ENCODE measurements at places on chromosomes 12 and 14. TPM values are rescaled to one million over a fixed set of nuclear protein-coding genes. Genes with fewer than 3 reads are reported as not detected.
A peak's percentile ranks its signal among the peaks of the same experiment; 100 is the strongest.

The PUS7L gene
- 4.3 TPM for total RNA-seq

The STON2 gene
- total RNA-seq, result 8.3 TPM

The EIF5 gene
- total RNA-seq, result 260 TPM

The HOTAIR gene
- total RNA-seq, result not detected

The MSI1 gene
- 4.8 TPM for total RNA-seq

The TAS2R10 gene
- total RNA-seq, result not detected

The C1S gene
- total RNA-seq, result 108 TPM

The RND1 gene
- 0.47 TPM for total RNA-seq

The MYH6 gene
- 1,823 TPM for total RNA-seq

The CLEC2B gene
- 4.4 TPM for total RNA-seq

The TSPAN8 gene
- 0.41 TPM for total RNA-seq

The GPR68 gene
- total RNA-seq, result 0.41 TPM

GRCh38 chr12:52260361-52261207, 13.9 kb upstream of the KRT86 start:
- no peak overlapping the region for H3K4me3 ChIP-seq
- H3K27me3 ChIP-seq, result peaks cover 79% of the 10 kb centered on the region
- H3K27ac ChIP-seq, result no peak overlapping the region
- H3K36me3 ChIP-seq, result no peaks in the 10 kb centered on the region
- no peak for DNase-seq

- no peaks in the 10 kb centered on the region for H3K36me3 ChIP-seq
- H3K27me3 ChIP-seq, result no peaks in the 10 kb centered on the region
- H3K4me3 ChIP-seq, result peak overlapping the region; percentile 50
- H3K27ac ChIP-seq, result peak overlapping the region; percentile 93
These were observed 81.5 kb downstream of the DPF3 start for GRCh38 chr14:72812292-72812851.

GRCh38 chr14:68104518-68104917, 284.9 kb downstream of the RAD51B start:
- H3K36me3 ChIP-seq, result peaks cover 7% of the 10 kb centered on the region
- H3K4me3 ChIP-seq, result no peak overlapping the region
- peaks cover 18% of the 10 kb centered on the region for H3K4me1 ChIP-seq
- peaks cover 16% of the 10 kb centered on the region for H3K27me3 ChIP-seq
- no peak for DNase-seq
- H3K27ac ChIP-seq, result peak overlapping the region; percentile 5

DNA sequence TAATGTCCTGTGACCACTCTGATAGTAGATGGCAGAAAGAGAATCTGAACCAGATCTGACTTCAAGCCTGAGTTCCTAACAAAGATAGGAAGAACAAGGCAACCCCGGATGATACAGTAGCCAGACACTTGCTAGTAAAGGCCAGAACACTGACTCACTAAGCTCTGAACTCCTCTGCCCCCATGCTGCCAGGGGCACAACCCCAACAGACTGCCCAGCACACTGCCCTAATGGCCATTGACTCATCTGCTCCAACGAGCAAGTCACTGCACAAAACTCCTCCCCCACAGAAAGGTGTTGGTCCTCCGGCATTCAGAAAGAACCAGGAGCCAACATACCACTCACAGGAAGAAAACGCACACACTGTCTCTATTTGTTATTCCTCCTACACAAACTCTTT, 179.6 kb upstream of the NUDT4 start:
- peaks cover 30% of the 10 kb centered on the region for H3K4me1 ChIP-seq
- H3K4me3 ChIP-seq, result no peak overlapping the region
- no peaks in the 10 kb centered on the region for H3K27me3 ChIP-seq
- H3K27ac ChIP-seq, result no peak overlapping the region

- DNase-seq, result no peak
These were observed 8.7 kb downstream of the RHOJ start for GRCh38 chr14:63212776-63213500.

GRCh38 chr12:12883369-12884001, 7.9 kb upstream of the GPRC5A start:
- H3K4me1 ChIP-seq, result no peaks in the 10 kb centered on the region
- no peaks in the 10 kb centered on the region for H3K36me3 ChIP-seq
- DNase-seq, result no peak
- no peak overlapping the region for H3K27ac ChIP-seq

DNA sequence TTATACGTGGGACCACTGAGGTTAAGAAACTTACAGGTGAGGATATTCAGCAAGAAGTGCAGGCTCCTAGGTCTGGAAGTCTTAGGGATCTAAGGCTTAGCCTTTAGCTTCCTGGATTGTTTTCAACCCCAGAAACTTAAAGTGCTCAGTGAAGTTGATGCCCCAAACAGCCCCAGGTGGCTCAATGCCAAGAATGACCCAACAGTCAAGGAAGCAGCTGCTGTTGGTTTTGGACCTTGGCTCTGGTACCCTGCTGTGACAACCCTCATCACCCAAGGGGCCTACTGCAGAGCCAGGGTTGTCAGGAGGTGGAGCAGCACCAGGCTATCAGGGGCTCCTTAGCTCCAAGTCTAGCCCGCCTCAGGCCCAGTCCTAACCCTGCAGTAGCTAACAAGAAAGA, 36.8 kb downstream of the VDR start:
- no peak overlapping the region for H3K4me3 ChIP-seq
- H3K36me3 ChIP-seq, result no peaks in the 10 kb centered on the region
- H3K27me3 ChIP-seq, result no peaks in the 10 kb centered on the region
- DNase-seq, result no peak

DNA sequence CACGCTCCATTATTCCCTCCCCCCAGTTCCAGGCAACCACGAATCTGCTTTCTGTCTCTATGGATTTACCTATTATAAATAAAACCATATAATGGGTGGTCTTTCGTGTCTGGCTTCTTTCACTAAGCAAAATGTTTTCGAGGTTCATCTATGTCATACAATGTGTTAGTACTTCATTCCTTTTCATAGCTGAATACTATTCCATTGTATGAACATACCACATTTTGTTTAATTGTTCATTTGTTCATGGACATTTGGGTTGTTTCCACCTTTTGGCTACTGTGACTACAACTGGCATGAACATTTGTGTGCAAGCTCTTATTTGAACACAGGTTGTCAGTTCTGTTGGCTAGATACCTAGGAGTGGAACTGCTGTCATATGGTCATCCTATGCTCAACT, 12.9 kb upstream of the PAPOLA start:
- peaks cover 18% of the 10 kb centered on the region for H3K27me3 ChIP-seq
- no peak for DNase-seq
- no peak overlapping the region for H3K4me3 ChIP-seq

DNA sequence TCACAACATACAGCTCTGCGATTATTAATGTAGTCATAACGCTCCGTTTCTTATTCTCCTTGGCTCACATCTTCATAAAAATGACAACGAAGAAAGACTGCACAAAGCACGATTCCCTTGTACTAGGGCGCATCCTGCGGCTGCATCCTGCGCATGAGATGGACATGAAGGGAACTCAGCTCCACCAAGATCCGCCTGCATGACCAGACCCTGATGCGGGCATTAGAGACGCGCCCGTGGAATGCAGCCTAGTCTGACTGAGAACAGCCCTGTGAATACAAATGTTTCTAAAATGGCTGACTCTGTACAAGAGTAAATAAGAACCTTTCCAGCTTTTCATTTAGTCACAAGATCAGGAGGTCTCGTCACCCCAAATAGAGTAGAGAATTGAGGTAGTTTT, 422.2 kb downstream of the NOVA1 start:
- no peak for DNase-seq
- H3K27me3 ChIP-seq, result no peaks in the 10 kb centered on the region
- no peak overlapping the region for H3K27ac ChIP-seq
- no peaks in the 10 kb centered on the region for H3K4me1 ChIP-seq
- no peak overlapping the region for H3K4me3 ChIP-seq
- H3K36me3 ChIP-seq, result no peaks in the 10 kb centered on the region

- no peak overlapping the region for H3K4me3 ChIP-seq
- DNase-seq, result no peak
- H3K27me3 ChIP-seq, result no peaks in the 10 kb centered on the region
- peaks cover 83% of the 10 kb centered on the region for H3K4me1 ChIP-seq
- no peaks in the 10 kb centered on the region for H3K36me3 ChIP-seq
These were observed 17.0 kb downstream of the NCOR2 start for GRCh38 chr12:124550123-124551089.

DNA sequence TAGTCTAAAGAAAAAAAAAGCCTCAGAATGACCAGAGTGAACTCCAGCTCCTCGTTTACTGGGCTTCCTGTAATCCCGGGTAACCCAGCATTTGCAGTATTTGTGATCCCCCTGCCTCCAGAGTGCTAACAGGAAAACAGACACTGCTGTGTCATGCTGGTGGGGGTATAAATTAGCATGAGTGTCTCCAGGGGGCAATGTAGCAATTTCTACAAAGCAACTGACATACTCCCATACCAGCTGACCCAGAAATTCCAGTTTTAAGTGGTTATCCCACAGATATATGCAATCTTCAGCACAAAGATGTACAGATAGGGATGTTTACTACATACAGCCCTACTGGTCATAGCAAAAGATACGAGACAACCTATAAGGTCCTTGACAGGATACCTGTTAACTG, 18.8 kb downstream of the TTC7B start:
- no peak overlapping the region for H3K4me3 ChIP-seq
- H3K27ac ChIP-seq, result no peak overlapping the region
- no peaks in the 10 kb centered on the region for H3K36me3 ChIP-seq
- peaks cover 31% of the 10 kb centered on the region for H3K4me1 ChIP-seq
- no peaks in the 10 kb centered on the region for H3K27me3 ChIP-seq

DNA sequence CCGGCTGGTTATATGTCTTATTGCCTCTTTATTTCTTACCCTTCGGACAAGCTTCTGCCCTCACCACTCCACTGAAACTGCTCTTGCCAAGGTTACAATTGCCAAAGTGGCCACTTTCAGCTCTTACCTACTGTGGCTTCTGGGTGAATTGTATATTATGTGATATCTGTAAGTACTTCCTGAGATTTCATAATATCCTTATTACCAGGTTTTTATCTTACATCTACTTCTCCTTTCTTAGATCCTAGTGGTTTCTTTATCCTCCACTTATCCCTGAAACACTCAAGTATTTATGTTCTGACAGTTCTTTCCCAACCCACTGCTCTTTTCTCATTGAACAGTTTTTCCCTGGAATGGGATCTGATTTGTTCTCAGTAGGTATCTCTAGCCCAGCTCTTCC, 10.5 kb downstream of the CELA1 start:
- no peaks in the 10 kb centered on the region for H3K36me3 ChIP-seq
- no peak for DNase-seq
- H3K27ac ChIP-seq, result no peak overlapping the region
- peaks cover under 1% of the 10 kb centered on the region for H3K4me1 ChIP-seq
- H3K27me3 ChIP-seq, result peaks cover 10% of the 10 kb centered on the region

DNA sequence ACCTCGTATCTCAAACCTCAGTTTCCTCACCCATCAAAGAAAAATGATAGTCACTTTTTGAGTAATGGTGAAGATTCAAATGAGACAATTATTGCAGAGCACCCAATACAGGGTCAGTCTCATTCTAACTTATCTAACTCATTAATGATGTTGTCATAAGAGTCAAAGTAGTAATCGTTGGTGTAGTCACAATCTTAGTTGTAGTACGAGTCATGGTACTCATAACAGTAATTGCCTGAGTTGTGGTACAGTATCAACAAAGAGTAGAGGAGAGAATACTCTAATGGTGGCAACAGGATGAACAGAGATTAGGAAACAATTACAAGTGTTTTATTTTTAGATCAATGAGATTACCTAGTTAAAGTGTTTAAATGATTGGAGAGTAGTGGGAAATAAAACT, 93.6 kb upstream of the TMTC2 start:
- no peak overlapping the region for H3K27ac ChIP-seq
- no peaks in the 10 kb centered on the region for H3K36me3 ChIP-seq
- no peak for DNase-seq
- H3K27me3 ChIP-seq, result no peaks in the 10 kb centered on the region
- H3K4me1 ChIP-seq, result no peaks in the 10 kb centered on the region

DNA sequence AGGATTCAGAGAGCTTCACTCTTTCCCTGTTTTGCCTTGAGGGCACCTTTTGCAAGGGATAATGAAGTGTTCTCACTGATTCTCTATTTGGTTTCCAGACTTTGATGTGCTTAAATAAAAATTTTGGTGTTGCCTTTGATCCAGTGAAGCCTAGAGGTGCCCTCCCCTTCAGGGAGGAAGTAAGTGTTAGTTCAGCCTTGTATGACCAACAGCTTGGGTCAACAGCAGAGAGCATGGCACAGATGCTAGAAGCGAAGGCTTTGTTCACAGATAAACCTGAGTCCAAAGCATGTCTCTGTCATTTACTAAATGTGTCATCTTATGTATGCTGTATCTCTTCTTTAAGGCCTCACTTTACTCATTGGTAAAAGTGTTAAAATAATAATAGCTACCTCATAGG, 52.8 kb upstream of the STXBP6 start:
- H3K4me1 ChIP-seq, result no peaks in the 10 kb centered on the region
- H3K36me3 ChIP-seq, result no peaks in the 10 kb centered on the region
- DNase-seq, result no peak
- no peaks in the 10 kb centered on the region for H3K27me3 ChIP-seq
- no peak overlapping the region for H3K27ac ChIP-seq
- no peak overlapping the region for H3K4me3 ChIP-seq

GRCh38 chr14:68140076-68140741, 320.6 kb downstream of the RAD51B start:
- H3K36me3 ChIP-seq, result no peaks in the 10 kb centered on the region
- peak overlapping the region; percentile 67 for H3K27ac ChIP-seq
- no peaks in the 10 kb centered on the region for H3K27me3 ChIP-seq
- H3K4me1 ChIP-seq, result peaks cover 72% of the 10 kb centered on the region
- no peak for DNase-seq

DNA sequence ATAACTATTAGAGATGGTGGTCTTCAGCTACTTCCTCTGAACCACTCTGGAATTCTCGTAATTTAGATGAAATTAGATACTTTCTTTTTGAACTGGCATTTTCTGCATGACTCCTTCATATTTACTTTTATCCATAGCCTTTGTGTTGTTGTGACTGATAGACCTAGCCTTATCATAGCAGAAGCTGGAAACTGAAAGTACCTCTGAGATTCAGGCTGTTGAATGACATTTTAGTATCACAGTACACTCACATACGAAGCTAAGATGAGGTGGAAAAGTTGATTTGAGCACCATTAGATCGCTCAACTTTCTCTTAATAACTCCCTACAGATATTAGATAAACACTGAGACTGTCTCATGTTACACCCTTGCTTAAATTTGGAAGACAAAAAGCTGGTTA, 525.1 kb upstream of the FBXO33 start:
- H3K27me3 ChIP-seq, result no peaks in the 10 kb centered on the region
- DNase-seq, result no peak
- no peaks in the 10 kb centered on the region for H3K4me1 ChIP-seq
- no peak overlapping the region for H3K27ac ChIP-seq
- no peaks in the 10 kb centered on the region for H3K36me3 ChIP-seq

- H3K4me3 ChIP-seq, result no peak overlapping the region
- no peak for DNase-seq
- no peaks in the 10 kb centered on the region for H3K27me3 ChIP-seq
- no peaks in the 10 kb centered on the region for H3K36me3 ChIP-seq
- H3K4me1 ChIP-seq, result no peaks in the 10 kb centered on the region
- H3K27ac ChIP-seq, result no peak overlapping the region
These were observed 57.6 kb upstream of the OTOGL start for GRCh38 chr12:80041692-80042091.

- H3K4me1 ChIP-seq, result peaks cover 5% of the 10 kb centered on the region
- no peaks in the 10 kb centered on the region for H3K27me3 ChIP-seq
- DNase-seq, result peak; percentile 31
- no peaks in the 10 kb centered on the region for H3K36me3 ChIP-seq
- no peak overlapping the region for H3K4me3 ChIP-seq
- H3K27ac ChIP-seq, result peak overlapping the region; percentile 48
These were observed 187.3 kb downstream of the CHST11 start for GRCh38 chr12:104643819-104644669.

GRCh38 chr12:54853933-54854538, at the start of gene MUCL1:
Gene MUCL1, plus strand, starts transcription at chr12:54854516. Its CDS starts 67 bp downstream, at chr12:54854583.
- no peak within 1 kb of the TSS for H3K27ac ChIP-seq
- no peak within 1 kb of the TSS for H3K4me3 ChIP-seq
- H3K27me3 ChIP-seq, result peaks cover 10% of the 10 kb centered on the region
- H3K36me3 ChIP-seq, result no peaks in the 10 kb centered on the region
- DNase-seq, result no peak
